ENCODE measurements at places on chromosomes 4 and X.

DNA sequence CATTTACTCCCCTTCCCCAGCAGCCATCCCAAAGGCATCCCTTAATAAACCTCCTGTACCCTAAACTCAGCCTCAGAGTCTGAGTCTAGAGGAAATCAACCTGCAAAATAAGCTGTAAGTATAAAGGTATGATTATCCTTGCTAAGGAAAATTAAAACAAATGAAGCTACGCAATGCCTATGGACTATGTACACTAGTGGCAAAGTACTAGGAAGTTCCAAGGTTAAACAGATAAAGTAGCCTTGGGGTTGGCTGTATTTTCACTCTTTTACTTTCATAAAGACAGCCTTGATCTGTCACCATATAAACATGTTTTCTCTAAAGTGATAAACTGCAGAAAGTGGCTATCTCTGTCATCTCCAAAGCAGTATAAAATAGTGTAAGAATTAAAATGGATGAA is 35.9 kb downstream of the MAP3K15 start:
- DNase-seq: no peak

GRCh38 chr4:76187152-76187551 is 26.5 kb downstream of the SCARB2 start:
- no peak for DNase-seq

GRCh38 chr4:72786401-72786990 is 217.5 kb upstream of the ADAMTS3 start:
- DNase-seq: no peak

DNA sequence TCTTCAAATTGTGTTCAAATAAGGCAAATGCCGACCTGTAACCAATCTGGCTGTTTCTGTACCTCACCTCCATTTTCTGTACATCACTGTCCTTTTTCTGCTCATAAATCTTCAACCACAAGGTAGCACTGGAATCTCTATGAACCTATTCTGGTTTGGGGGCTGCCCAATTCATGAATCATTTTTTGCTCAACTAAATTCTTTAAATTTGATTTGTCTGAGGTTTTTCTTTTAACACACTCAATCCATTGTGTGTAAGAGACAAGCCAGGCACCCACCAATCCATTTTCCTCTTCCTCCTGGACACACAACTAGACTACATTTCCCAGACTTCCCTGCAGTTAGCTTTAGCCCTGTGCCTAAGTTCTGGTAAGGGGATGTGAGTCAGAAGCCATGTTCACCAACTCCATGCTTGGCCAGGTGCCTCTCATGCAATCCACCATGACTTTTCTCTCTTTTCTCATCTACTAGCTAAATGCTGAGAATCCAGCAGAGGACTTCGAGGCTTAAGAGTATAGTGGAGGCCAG is 193.2 kb upstream of the KLF3 start:
- DNase-seq: no peak

GRCh38 chr4:16448241-16448840 is 222.1 kb upstream of the TAPT1 start:
- no peak for DNase-seq

DNA sequence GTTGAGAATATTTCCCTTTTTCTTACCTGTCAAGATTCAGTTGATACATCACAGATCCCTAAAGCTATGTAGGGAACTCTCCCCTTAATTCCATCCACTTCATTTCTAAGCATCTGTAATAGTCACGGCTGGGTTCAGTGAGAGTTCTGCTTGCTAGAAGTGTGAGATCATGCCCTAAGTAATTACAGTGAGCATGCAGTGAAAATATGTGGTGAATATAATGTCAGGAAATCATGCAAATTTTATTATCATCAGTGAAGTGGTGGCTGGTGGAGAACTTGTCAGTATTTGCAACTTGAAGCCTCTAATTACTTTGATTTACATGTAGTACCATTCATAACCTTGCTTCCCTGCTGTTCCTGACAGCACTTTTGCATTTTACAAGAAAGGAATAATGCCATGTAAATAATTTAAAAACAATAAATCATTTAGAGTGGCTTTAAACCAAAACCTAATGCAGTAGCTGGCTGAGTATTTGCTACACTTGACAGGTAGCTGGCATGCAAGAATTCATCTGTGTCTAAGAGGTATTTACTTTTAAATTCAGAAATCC is 28.3 kb upstream of the CFAP299 start:
- DNase-seq: no peak

All from activated effector memory CD4-positive, alpha-beta T cell treated with Interleukin-2 at 50 U/mL for 16 hours (primary cell).